Glutamatergic neuron (in vitro differentiated cells): ENCODE measurements at places on chromosomes 16 and 17.
A peak's percentile ranks its signal among the peaks of the same experiment; 100 is the strongest.

DNA sequence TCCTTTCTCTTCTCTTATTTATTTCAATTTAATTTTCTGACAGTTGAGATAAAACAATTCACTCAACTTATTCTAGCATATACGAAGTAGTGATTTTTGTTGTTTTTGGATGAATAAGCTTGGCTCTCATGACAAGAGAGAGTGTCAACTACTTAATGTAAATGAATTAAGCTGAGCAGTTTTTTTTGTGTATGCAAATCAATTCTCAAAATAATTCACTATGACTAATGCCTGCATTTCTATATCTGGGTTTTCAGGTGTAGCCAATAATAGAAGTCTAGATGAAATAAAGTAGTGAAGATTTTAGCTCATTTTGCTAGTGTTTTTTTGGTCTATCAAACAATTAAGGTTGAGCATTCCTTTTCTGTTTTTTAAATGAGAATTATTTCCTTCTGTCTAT lies 1354.0 kb downstream of the CDH8 start:
- DNase-seq, result no peak

- DNase-seq, result no peak
Measured at GRCh38 chr17:40516581-40517285, 15.3 kb upstream of the TNS4 start.

- DNase-seq, result no peak
Measured at GRCh38 chr16:89571636-89572035, 3.9 kb upstream of the CPNE7 start.

- DNase-seq, result no peak
Measured at GRCh38 chr16:77335652-77336234, 99.1 kb downstream of the ADAMTS18 start.

- DNase-seq, result no peak
Measured at GRCh38 chr17:30520882-30521281, 43.7 kb downstream of the GOSR1 start.

DNA sequence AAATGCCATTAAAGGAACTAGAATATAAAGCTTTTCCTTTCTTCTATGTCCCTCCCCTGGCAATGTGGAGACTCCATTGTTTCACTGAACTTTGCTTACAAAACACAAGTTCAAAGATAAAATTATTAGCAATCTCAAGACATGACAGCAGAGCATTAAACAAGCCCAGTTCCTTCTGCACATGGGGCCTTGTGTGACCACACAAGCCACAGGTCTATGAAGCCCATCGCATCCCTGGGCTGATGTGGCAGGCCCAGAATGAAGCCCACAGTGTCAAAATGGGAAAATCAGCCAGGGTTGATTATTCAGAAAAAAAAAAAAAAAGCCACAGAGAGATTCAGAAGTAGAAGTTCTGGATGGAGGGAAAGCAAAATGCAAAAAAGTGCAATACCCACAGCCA lies 12.9 kb upstream of the SLC39A11 start:
- DNase-seq, result no peak

DNA sequence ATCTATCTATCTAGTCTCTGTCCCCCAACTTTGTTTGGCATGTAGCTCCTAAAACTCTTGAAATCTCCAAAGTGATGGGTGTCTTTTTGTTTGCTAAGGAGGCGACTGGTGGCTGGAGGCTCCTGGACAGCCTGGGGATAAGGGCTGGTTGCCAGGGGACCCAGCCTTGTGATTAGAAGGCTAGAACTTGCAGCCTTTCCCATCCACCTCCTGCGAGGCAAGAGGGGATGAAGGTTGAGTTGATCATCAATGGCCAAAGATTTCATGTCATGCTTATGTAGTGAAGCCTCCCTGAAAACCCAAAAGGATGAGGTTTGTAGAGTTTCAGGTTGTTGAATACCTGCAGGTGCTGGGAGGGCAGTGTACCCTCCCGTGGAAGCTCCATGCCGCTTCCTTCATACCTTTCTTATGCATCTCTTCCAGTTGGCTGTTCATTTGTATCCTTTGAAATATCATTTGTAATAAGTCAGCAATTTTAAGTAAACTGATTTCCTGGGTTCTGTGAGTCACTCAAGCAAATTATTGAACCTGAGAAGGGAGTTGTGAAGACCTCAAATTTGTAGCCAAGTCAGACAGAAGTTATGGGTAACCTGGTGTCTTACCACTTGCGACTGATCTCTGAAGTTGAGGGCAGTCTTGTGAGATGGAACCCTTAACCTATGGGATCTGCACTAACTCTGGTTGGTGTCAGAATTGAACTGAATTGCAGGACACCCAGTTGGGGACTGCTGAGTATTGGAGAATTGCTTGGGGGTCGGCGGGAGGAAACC lies 202.4 kb downstream of the SEC14L1 start:
- no peak for DNase-seq

DNA sequence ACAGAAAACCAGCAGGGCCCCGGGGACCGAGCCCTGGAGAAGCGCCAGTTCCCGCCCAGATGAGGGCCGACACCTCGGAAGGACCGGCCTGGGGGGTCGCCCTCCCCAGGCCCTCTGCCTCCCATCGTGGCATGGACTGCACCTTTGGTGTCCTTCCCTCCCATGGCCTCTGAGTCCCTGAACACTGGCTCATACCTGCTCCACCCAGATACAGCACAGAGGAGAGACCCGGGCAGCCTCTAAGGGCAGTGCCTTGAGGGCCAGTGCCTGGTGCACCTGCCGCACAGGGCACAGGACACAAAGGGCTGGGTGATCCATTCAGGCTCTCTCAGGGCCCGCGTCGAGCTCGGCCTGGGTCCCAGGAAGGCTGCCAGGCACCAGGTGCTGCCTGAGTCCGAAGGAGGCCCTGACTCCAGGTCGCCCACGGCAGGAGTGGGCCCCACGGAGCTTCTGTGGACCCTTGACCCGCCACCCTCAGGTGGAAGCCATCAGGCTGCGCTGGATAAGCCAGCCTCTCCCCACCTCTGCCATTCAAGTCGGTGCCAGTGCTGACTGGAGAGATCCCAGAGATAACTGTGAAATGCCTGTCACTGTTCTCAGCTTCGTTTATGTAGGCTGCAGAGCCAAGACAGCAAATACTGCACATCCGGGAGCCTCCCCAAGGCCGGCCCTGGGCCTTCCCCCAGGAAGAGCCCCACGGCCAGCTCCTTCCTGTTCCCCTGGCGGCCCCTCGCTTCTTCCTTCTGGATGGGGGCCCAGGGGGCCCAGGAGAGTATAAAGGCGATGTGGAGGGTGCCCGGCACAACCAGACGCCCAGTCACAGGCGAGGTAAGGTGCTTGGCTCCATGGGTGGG lies at the start of gene ZG16B:
Gene ZG16B, plus strand, starts transcription at position 803 of the 854 bp plus-strand sequence. CDS start 139 bp downstream, outside the sequence.
- DNase-seq, result no peak

GRCh38 chr17:49491192-49491769 lies 3.8 kb upstream of the NGFR start:
- DNase-seq, result no peak

- DNase-seq, result no peak
Measured at GRCh38 chr17:79667746-79668145, 56.9 kb upstream of the RBFOX3 start.

- DNase-seq, result peak; percentile 56
Measured at GRCh38 chr17:39753514-39754160, 15.9 kb downstream of the GRB7 start.

GRCh38 chr17:77375108-77375916 lies 234.5 kb downstream of the SEC14L1 start:
- DNase-seq, result peak; percentile 54
